Lung (tissue), 17 donors: ENCODE measurements at places on chromosomes 2 and 18. TPM values are rescaled to one million over a fixed set of nuclear protein-coding genes. Genes with fewer than 3 reads are reported as not detected.

- H3K36me3 ChIP-seq: no peaks in the 10 kb centered on the region
- H3K4me1 ChIP-seq: no peaks in the 10 kb centered on the region
- no peaks in the 10 kb centered on the region for H3K27me3 ChIP-seq
- H3K27ac ChIP-seq: no peak overlapping the region
- DNase-seq: no peak
Observed at GRCh38 chr2:195838002-195838401, 181.0 kb downstream of the SLC39A10 start.

The PLCD4 gene
- total RNA-seq: 4.7 TPM

The OTOS gene
- not detected for total RNA-seq

The POMC gene
- 3.7 TPM for total RNA-seq

- no peaks in the 10 kb centered on the region for H3K36me3 ChIP-seq
- no peak for DNase-seq
- no peaks in the 10 kb centered on the region for H3K27me3 ChIP-seq
- no peak overlapping the region for H3K27ac ChIP-seq
- no peaks in the 10 kb centered on the region for H3K4me1 ChIP-seq
Observed at GRCh38 chr2:62611854-62612253, 93.7 kb upstream of the EHBP1 start.
